ENCODE measurements at places on chromosomes 16 and 17.
A peak's percentile ranks its signal among the peaks of the same experiment; 100 is the strongest.

GRCh38 chr16:10678655-10679054, 16.1 kb downstream of the TEKT5 start:
- DNase-seq: no peak

DNA sequence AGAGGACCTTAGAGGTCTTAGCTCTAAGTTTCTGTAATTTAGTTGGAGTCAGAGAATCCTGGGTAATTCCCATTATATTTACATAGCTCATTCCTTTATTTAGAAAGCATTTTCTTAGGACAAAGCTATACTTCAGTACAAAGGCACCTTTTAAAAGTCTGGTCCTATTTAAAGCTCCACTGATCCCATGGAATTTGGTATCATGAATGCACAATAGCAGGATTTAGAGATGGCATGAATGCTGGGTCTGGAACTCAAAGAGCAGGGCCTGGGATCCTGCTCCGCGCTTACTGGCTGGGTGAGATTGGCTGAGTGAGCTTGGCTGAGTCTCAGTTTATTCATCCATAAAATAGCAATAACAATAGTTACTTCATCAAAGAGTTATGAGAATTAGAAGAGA, 4.8 kb downstream of the KRT23 start:
- DNase-seq: no peak

GRCh38 chr17:38711792-38712571, 6.9 kb downstream of the MLLT6 start:
- DNase-seq: no peak

- DNase-seq: no peak
Observed at GRCh38 chr16:31375231-31375630, 17.9 kb upstream of the ITGAD start.

GRCh38 chr17:16593356-16594102, 24.5 kb upstream of the ZNF287 start:
- DNase-seq: no peak

DNA sequence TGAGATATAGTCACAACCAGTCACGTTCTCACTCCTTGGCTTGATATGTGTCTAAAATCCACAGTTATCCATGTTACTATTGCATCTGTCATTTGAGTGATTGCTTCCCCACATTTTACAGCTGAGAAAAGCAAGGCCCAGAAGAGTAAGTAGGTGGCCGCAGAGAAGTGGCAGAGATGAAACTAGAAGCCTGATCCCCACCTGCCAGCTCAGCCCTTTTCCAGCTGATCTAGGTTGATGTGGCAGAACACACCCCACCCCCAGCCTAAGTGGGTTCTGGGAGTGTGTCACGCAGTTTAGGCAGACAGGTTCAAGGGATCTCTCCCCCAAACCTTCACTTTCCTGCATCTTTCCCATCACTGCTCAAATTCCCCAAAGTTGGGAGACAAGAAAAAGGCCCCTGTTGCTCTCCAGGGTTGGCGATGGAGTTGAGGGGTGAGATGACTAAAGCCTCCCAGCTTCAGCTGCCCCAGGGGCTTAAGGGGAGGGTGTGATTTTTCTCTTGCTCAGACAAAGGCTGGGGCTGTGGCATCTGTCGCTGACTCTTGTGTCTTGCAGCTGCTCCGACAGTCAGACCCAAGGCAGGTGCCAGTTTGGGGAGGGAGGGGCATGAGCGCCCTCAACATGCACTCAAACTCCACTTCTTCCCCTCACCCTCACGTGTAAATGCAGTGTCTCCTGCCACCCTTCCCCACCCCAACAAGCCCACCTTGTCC, 48.9 kb upstream of the LHX1 start:
- no peak for DNase-seq

DNA sequence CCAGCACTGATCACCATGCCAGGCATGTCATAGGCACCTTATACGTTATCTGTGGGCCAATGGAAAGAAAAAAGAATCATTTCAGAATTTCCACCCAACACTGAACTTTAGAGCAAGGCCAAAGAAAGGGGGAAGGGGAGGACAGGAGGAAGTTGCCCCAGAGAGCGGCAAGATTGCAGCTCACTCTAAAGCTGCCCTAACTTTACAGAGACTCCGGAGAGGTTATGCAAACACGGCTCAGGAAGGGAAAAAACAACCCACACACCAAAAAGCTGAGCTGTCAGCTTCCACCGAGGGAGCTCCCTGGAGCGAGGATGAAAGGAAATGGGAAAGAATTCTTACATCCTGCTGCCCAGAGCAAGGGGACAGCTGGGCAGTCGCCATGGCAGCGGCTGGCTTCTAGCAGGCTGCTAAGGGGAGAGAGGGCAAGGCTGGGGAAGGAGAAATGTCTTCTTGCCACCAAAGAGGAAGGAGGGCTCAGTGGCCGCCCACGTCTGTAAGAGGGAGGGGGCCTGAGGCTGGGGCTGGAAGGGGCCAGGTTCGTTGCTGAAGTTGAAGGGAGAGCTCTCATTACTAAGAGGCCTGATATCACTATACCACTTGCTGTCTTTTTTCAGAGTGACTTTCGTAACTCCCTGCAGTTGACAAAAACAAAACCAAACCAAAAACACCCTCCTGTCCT, 18.2 kb downstream of the COTL1 start:
- peak; percentile 64 for DNase-seq

- no peak for DNase-seq
Observed at GRCh38 chr17:41523787-41524186, 4.3 kb downstream of the KRT19 start.

GRCh38 chr16:22799113-22799512, 14.8 kb upstream of the HS3ST2 start:
- DNase-seq: no peak

DNA sequence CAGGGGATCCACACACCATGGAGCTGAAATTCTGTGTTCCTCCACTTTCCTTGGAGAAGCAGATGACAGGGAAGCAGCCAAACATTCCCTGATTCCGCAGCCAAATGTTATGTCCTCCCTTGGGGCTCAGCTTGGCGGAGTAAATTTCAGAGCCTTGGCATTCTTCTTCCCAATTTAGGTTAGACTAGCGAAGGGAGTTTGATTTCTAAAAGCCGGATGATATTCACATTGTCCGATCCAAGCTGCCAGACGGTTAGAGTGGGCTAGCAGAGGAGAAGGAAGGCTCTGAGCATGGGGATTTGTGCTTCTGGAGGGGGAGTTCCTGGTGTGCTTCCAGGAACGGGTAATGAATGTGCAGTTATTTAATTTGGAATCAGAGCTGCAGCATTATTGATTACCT, 380.4 kb upstream of the EEF2KMT start:
- DNase-seq: no peak

DNA sequence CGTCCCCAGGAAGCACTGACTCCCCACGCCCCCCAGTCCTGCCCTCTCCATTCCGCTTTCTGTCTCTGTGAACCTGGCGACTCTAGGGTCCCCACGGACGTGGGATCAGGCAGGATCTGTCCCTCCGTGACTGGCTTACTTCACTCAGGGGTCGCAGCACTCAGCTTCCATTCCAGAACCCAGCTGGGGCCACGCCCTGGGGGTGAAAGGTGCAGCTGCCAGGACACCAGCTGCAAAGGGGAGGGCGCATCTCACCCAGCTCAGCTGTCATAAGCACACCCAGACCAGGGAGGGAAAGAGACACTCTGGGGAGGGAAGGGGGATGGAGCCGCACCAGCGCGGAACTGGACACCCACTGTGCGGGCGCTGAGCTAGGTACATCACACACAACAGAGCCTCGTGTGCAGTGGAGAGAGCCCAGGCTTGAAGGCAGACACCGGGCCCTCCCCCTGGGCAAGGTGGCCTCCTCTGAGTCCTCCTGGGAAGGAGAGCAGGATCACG, 18.5 kb upstream of the HEXD start:
- DNase-seq: no peak

GRCh38 chr16:28090646-28091377, 27.3 kb upstream of the GSG1L start:
- DNase-seq: no peak

DNA sequence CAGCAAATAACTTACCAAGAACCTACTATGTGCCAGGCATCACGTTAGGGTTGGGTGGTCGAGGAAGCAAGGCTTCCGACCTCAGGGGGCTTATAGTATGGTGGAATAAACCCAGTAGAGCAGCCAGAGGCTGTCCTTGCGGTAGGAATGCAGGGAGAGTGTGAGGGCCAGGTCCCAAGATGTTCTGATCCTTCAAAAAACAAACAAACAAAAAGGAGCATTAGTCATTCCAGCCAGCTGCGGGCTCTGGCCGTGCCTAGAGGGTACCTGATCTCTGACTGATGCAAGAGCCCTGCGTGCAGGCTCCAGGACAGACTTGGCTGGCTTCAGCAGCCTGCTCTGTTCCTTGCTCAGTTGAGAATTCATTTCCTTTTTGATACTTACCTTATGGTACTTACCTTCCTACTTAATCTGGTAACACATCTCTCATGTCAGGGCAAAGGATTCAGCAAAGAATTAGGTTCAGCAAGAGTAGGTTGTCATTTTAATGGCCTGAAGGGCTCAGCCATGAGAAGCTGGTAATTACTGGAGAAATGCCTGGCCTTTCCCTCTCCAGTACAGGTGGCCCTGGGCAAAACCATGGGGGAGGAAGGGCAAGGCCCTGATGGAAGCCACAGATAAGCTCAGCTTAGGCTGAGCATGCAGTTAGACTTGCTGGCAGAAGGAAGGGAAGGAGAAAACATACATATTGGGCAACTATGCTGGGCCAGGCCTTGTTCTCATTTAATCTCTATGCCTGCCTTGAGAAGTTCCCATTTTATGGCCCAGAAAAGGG, 18.4 kb downstream of the CYB5D2 start:
- DNase-seq: no peak

GRCh38 chr16:12260647-12261262, 284.2 kb downstream of the SNX29 start:
- no peak for DNase-seq

DNA sequence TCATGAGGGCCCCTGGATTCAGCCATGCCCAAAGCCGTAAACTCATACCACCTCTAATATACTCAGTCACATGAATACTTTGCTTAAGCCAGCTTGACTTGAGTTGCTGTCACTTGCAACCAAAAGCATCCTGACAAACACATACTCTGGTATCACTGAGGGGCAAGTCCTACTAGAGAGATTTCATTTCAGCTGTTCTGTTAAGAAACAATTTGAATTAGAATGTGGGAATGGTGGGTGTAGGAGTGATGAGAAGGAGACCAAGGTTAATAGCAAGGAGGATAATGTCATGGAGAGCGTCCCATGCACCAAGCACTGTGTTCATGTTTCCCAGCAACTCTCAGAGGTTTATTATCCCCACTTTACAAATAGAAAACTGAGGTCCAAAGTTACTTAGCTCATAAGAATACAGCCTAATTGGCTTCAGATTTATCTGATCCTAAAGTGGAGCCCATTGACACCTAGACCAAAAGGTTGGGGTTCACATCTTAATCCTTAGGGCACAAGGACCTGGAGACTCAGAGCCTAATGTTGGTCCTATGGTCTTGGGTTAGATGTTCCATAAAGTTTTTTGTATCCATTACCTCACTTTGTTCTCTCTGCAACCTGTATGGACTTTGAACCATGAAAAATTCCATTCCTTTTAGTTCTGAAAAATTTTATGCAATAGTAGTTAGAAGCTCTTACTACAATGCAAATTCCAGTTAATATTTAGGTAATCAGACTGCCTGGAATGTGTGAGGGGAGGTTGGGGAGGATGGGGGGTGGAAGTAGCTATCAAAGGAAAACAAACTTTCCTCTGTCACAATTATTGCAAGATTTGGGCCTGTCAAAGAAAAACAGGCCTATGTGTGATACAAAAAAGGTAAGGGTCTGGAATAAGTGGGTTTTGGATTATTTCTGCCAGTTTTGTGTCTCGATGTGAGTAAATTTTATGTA, 105.9 kb downstream of the IRX3 start:
- no peak for DNase-seq

DNA sequence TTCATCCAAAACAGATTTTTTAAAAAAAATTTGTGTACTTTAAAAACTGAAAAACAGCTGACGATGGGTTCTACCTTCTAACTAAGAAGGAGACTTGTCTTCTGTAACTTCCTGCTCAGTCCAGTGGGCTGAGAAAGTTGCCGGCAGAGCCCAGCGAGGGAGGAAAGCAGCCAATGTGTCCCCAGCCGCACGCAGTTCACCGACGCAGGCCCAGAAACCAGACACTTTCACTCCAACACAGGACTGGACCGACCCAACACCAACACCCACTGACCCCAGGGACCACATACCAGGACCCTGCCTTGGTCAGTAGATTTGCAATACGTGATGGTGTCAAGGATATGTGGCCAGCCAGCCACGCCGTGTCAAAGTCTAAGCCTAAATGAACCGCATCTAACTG, 25.6 kb downstream of the TRAP1 start:
- no peak for DNase-seq

GRCh38 chr16:53743149-53743566, 39.2 kb downstream of the FTO start:
- DNase-seq: no peak

DNA sequence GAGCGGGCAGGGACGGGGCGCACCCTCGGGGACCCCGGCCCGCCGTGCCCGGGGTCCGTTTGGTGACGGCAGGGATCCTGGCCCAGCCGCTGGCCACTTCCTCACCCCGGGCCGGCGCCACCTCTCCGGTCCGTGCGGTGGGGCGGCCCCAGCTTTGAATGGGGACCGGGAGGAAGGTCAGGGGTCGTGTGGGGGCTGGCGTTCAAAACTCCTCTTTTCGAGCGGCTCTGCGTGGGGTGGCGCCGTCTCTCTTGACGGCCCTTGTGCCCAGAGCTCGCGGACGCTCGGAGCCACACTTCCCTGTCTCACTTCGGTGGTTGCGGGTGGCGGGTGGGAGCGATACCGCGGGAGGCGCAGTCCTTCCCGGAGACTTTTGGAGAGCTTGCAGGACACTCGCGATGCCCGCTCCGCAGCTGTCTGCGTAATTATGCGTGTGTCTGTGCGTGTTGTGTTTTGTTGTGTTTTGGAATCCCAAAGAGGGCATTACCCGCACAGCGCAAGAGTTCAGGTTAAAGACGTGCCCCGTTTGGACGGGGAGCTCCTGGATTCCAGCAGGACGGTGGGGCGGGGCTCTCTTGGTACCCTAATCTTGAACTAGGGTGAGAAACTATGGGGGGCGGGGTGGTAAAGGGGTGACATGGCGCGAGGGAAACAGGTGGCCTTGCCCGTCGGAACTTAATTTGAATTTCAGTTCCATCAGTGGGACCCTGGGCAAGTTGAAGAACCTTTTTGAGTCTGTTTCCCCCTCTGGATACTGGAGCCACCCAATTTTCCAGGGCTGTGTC, 637 bp downstream of the PLCG2 start:
- no peak for DNase-seq

All from stimulated activated CD4-positive, alpha-beta T cell treated with anti-CD3 and anti-CD28 coated beads, Interleukin-4, amount 100 ng/mL, for 4 hours (primary cell).